ENCODE measurements at places on chromosomes 1 and 21. TPM values are rescaled to one million over a fixed set of nuclear protein-coding genes. Genes with fewer than 3 reads are reported as not detected.

GRCh38 chr1:59697150-59697800 lies 117.5 kb upstream of the HOOK1 start:
- DNase-seq = no peak

CRYBG2 gene
- total RNA-seq = 19.6 TPM

GJC2 gene
- total RNA-seq = 0.55 TPM

DNA sequence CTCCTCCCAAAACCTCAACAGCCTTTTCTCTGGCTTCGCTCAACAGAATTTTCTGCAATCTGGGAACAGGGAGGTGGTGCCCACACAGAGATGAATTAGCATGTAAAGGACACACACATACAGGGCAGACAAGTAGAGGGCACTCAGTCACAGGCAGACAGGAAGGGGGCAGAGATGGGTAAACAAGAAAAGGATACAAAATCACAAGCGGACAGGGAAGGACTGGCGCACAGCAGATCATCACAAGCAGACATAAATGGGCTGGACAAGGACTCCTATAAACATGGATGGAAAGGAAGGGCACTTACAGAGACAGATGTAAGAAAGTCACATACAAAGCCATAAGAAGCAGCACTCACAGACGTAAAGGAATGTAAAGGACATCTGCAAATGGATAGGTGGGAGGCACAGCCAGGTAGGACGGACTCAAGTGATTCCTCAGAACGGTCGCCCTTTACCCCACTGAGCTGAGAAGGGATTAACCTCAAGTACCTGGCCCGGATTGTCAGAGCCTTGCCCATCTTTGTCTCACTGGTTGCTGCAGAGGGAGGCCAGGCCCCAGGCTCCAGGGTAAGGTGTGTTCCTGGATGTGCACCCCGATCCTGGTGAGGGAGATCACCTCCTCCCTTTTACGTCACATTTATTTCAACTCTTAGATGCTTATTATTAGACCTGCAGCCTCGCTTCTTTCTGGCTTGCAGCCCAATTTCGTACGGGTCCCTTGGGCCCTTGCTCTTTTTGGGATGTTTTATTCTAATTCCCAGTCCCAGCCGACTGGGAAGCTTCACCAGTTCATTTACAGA lies 836 bp upstream of the PRCC start:
- no peak for DNase-seq

- peak; percentile 86 for DNase-seq
These were observed 15.6 kb upstream of the TTLL10 start for GRCh38 chr1:1157914-1158710.

DNA sequence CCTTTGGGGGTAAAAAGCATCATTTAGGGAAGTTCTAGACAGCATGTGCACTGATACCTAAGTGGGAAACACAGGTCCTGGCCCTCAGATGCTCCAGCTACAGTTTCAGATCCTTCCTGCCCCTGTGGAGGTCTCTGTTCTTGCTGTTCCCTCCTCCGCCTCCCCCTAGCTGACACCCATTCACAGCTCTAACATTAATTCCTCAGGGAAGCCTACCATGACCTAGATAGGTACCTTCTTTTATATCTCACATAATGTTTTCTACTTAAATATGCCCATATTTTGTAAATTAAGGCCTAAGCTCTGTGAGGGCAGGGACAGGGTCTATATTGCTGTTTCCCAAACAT lies 11.3 kb downstream of the TSPAN2 start:
- DNase-seq = no peak

DNA sequence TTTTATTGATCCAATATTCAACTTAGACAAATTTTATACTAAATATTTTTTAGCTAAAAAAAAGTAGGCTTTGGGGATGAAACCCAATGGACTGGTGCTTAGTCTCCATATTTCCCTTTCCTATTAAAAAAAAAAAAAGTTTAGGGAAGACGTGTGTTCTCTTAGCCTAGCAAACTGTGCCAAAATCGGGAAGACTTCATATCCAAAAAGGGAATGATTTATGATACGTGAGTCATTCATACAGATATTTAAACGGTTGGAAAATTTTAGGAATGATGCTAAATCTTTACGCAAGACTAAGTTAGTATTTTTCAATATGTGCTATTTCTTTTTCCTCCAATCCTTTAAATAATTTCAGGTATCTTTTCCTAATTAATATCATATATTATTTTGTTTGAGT lies 50.7 kb downstream of the SPATA17 start:
- DNase-seq = no peak

DNA sequence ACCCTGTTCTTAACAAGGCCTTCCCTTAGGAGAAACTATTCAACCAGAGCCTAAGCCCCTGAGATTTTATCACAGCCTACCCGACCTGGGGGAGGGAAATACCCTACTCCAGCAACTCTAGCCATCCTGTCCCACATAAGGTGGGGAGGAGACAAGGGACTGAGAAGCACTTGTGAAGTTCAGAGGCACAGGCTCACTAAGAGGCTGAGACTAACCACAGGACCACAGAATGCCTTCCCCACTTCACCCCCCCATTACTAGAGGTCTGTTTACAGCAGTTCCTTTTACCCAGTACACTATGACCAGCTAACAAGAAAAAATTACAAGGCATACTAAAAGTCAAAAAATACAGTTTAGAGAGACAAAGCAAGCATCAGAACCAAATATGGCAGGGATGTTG lies 86.8 kb downstream of the TEX35 start:
- no peak for DNase-seq

RHBG gene
- total RNA-seq = not detected

DNA sequence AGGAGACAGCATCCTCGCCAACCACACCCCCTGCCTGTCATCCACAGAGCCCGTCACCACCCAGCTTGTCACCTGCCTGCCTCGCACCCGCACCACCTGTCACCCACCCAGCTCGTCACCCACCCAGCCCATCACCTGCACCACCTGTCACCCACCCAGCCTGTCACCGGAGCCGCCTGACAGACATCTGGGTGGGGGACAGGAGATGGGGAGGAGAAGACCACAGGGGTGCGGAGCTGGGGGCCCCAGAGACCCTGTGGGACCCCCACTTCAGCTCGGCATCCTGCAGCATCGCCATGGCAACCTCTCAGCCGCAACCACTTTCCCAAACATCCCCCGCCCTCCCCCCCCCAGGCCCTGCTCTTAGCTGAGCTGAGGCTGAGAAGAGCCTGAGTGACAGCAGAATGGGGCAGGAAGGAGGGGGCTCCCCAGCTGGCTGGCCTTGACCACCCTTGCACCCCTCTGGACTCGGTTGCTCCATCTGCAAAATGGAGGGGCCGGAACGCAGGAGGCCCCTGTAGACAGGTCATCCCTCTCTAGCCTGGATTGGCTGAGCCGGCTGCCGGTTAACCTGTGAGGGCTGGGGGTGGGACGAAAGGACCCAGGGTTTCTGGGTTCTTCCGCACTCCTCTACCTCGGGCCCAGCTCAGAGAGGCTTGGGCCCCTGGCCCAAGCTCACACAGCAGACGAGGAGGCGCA lies 11.6 kb downstream of the AHDC1 start:
- DNase-seq = no peak

ALDH4A1 gene
- 7.7 TPM for total RNA-seq

DNA sequence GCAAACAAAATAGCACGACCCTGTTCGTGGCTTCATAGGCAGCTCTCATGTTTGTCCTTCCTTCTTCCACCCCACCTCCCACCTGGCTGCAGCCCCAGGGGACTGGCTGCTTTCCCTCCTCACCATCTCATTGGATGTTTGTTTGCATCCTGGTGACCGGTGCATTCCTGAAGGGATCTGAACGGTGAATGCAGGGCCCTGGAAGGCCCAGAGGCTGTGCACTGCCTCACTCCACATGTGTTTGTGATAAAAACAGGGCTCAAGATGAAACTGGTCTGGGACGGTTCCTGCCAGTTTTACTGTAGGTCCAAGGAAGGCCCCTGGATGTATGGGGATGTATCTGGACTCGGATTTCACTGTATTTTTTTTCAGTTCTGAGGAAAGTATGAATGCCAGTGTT lies 42.8 kb downstream of the CNN3 start:
- no peak for DNase-seq

DNA sequence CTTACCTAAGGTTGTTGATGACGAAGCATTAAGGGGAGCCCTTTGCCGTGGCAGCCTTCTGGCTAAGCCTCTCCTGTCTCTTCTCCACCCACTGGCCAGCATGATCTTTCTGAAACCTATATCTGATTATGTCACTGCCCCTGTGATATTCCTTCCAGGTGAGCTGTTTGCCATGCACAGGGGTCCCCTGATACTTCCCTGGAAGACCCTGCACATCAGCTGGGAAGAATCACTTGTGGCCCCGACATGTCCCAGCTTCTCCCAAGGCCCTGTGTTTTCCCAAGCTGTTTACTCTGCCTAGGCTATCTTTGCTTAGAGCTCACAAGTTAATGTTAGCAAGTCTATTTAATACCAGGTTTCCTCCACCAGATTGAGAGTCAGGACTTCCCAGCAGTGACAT lies 12.3 kb downstream of the RD3 start:
- DNase-seq = no peak

DNA sequence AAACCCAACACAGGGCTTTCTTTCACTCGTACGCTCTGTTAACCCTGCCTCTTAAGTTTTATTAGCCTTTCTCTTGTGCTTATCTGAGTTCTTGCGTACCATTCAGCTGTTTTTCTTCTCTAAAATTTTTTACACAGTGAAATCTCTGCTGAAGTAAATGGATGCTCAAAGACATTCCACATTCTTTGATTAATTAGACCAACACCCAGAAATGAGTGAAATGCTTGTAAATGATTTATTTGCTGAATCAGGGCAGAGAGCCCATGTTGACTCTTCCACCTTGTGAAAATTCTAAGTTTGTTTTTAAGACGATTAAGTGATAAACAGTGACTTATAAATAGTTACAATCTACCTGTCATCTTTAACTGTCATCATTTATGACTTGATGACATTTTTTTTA lies 156.7 kb downstream of the ACTL8 start:
- no peak for DNase-seq

DNA sequence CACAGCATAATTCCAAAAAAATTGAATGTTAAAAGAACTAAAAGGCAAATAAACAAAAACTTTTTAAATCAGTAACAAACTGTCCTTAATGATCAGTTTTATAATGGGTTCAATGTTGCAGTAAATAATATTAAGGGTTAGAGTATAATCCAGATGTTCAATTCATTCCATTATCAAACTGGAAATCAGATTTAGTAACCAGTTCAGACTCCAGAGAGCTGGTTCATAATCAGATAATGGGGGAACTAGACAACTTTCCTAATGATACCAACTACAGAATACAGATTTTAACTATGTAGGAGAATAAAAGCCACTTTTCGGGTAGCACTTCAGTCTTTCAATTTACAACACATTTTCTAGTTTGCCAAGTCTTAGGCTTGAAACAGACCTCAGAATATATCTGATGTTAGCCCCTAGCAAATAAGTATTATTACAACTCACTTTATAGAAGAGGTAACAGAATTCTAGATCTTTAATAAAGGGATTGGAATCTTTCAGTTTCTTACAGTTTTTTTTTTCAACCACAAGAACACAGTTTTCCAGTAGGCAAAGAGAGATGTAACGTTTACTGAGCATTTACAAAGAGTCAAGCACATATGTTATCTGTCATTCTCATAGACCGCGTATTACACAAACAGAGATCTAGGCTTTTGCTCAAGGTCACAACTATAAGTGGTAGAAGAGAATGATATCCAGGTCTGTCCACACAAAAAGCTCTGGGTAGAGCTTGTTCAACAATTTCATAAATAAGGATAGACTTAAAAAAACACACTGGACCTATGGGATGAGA lies 1.9 kb upstream of the DCAF6 start:
- DNase-seq = no peak

DNA sequence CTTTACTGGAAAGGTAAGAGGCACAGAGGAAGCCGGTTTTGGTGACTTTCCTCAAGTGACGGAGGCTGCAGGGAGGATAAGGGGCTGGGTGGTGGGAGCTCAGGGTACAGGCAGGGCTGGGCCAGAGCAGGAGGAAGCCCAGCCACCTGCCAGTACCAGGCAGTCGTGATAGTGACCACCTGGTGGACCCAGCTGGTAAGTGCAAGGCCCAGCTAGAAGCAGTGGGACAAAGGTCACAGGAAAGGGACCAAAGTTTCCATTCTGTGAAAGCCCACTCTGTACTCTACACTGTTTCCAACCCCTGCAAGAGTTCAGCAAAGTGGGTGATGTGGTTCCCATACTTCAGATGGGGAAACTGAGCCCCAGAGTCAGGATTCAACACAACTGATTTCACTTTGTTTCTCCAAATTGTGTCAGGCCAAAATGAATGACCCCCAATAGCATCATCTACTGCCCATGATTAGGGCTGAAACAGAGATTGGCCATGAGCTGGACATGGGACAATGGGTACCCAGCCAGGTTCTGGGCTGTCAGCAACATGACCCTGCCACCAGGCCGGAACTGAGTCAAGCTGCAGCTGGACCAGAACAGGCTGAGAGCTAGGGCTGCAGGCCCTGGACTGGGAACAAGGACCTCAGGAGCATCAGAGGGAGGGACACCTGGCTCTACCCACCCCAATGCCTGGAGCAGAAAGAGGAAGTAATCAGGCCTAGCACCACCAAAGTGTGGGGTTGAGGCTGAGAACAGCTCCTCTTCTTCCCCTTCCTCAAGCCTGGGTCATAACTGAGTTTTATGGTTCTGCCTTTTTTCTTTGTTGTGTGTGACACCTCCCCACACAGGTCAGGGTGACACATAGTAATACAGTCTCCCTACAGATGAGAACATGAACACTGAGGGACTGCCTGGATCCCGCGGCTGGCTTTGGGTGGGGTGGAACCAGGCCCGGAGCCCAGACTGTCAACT lies 50.2 kb downstream of the KCNN3 start:
- no peak for DNase-seq

CATSPERE gene
- total RNA-seq = 1.3 TPM

GRCh38 chr1:90100566-90100965 lies 105.7 kb downstream of the ZNF326 start:
- DNase-seq = no peak

- DNase-seq = no peak
These were observed 3.3 kb downstream of the PAFAH2 start for GRCh38 chr1:25994402-25995150.

MYOC gene
- 0.75 TPM for total RNA-seq

GRCh38 chr1:236938760-236939159 lies 65.5 kb downstream of the MT1HL1 start:
- DNase-seq = no peak

DNA sequence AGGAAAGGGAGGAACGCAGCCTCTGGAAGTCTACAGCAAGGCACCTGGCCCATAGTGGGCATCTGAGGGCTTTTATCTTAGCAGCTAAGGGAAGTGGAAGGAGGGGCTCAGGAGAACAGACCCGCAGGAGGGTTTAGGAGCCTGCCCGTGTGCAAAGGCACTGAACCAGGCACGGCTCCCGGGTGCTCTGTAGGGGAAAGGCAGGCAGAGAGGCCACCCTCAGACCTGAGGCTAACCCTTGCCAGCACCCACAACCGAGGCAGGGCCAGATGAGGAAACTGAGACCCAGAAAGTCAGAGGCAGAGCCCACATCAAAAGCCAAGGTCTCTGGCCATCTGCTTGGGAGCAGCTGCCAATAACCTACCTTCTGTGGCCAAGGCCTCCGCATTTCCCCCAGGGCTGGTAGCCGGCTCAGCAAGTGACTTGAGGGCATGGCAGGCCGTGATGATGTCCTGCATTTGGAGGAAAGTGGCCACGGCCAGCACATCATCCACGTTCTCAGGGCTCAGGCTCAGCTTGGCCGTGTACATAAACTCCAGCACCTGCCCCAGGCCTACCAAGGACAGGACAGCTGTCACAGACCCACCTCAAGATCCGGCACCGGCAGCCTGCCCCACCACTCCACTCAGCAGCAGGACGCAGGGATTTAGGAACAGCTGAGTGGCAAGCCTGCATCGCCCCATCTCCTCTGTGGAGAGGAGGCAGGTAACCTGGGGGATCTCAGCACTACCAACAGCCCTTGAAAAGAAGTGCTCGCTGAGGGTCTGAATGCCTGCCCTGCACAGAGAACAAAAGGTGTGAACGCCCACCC lies 29.1 kb downstream of the ZBTB17 start:
- no peak for DNase-seq

Measured in mucosa of descending colon (tissue), 3 donors.